ENCODE measurements at places on chromosomes 11 and 22.

DNA sequence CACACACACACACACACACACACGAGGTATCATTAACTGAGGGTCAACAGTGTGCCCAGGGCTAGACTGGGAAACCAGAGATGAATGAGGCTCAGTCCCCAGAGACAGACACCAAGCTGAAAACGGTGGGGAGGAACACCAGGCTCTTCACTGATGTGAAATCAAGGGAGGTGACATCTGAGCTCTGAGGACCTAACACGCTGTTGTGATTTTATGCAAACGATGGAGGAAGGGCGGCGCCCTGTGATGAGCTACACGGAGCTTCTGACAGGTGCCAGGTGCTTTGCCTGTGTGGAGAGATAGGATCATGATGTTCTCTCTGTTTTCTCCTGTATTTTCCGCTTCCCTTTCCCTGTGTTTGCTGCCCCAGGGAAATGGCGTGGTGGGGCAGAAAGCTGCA is 6.5 kb upstream of the CYB5R3 start:
- no peak for DNase-seq

DNA sequence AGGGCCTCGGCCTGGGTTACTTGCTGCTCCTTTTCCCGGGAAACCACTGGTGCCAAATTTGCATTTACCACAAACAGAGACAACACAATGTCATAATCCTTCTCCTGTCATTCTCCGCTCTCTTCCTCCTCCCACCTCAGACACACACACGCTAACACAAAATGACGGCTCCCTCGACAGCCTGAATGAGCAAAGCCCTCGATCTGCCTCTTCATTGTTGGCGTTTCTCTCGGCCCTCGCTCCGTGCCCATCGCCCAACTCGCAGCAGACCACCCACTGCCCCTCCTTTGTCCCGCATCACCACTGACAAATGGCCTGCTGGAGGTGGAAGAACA is 12.5 kb upstream of the TCF20 start:
- no peak for DNase-seq

DNA sequence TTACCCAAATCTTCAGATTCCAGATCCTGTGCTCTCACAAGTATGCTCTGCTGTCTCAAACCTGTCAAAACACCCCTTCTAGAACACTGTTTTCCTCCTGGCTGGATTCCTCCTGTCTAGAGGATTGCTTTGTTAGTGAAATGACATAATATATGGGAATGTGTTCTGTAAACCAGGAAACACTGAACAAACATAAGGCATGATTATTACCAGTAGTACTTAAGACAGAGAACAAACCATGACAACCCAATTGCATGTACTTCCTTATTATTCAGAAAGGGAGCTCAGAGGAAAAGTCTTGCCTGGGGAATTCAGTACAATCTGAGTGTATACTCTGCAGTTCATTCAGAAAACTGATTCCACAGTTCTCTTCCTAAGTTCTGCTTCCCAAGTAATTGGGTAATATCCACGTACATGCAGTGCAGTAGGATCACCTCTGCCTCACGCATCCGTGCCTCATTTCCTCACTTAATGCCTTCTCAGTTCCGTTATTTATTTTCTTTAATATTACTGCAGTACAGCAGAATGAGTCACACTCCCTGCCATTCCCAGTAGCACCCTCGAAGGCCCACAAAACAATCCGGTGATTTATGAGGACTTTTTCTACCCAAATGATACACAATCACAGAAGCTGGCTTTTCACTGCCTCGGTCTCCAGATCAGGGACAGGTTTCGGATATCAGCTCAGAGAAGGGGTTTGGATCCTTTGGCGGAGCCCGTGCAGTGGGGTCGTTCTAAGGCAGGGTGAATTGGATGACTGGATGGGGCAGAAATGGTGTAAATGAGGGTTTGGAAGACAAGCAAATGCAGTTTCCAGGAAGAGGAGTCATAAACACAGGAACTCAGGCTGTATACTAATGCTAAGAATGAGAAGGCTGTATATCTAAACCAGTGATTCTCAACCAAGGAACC is 896.9 kb downstream of the KCNA4 start:
- DNase-seq: peak; percentile 98

GRCh38 chr11:132088551-132088950 is 718.1 kb downstream of the NTM start:
- no peak for DNase-seq

DNA sequence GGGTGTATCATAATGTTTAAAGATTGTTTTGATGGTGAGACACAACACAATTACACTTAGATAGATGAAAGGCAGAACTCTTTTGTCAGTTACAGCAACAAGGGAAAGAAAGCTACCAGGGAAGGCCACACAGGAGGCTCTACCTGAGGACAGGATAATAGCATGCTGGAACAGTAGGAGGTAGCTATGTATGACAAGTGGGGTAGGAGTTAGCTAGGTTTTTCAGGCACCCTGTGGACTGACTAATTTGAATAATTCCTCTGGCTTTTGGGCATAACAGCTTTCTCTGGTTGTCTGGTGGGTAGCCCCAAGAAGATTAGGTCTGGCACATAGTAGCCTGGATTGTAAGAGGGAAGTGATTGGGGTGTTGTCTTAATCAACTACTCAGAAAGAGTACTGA is 475.4 kb upstream of the CHORDC1 start:
- no peak for DNase-seq

GRCh38 chr11:112297248-112297866 is 36.7 kb upstream of the PLET1 start:
- no peak for DNase-seq

GRCh38 chr11:61639816-61640443 is 40.3 kb upstream of the DAGLA start:
- DNase-seq: peak; percentile 41

DNA sequence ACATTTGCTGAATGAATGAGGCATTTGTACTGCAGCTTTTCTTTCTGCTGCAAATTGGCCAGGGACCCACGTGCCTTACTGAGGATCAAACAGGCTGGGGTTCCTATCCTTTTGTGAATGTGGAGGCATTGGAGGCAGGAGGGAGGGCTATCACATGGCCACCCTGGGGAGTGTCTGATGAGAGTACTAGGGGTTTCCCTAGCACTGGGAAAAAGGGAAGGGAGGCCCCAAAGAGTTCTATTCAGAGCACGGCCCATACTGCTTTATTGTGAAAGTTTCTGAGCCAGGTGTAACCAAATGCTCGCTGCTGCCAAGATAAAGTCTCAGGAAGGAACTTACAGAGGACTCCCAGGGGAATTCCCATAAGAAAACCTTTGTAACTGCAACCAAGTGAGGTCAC is 78.4 kb upstream of the ANO1 start:
- no peak for DNase-seq

GRCh38 chr11:83569134-83569805 is 283.1 kb upstream of the CCDC90B start:
- no peak for DNase-seq

GRCh38 chr22:41862530-41863266 is 29.8 kb downstream of the SREBF2 start:
- DNase-seq: no peak

DNA sequence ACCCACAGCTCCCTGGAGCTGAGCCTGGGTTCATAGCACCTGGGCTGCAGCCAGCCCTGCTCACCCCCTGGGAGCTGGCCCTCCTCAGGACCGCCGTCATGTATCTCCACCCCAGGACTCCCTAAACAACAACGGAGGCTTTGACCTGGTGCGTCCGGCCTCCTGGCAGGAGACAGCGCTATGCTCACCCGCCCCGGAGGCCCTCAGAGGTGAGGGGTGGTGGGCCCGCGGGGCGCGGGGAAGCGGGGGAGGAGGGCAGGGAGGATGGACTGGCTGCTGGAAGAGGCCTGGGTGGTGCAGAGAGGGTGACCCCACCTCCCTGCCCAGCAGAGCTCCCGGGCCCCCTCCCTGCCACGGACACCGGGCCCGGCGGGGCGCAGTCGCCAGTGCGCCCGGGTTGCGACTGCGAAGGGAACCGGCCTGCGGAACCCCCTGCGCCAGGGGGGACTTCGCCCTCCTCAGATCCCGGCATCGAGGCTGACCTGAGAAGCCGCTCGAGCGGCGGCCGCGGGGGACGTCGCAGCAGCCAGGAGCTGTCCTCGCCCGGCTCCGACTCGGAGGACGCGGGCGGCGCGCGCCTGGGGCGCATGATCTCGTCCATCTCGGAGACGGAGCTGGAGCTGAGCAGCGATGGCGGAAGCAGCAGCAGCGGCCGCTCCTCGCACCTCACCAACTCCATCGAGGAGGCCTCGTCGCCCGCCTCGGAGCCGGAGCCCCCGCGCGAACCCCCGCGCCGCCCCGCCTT is 3.1 kb downstream of the MAPK8IP2 start:
- no peak for DNase-seq

DNA sequence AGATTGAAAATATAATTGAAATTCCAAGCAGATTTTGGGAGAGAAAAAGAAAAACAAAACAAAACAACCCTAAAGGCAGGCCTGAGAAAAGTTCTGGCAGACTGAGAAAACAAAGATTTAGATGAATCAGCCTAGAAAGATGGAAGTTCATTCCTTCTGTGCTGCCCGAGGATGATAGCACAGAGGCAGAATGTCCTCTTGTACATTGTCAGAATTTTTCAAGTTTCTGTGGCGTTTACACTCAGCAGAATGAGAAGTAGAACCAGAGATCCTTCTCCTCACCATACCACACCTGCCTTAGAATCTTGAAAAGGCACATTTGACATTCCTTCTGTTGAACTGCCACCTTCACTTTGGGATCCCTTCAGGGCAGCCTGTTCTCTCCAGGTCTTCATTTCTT is 62.5 kb upstream of the IZUMO1R start:
- DNase-seq: no peak

DNA sequence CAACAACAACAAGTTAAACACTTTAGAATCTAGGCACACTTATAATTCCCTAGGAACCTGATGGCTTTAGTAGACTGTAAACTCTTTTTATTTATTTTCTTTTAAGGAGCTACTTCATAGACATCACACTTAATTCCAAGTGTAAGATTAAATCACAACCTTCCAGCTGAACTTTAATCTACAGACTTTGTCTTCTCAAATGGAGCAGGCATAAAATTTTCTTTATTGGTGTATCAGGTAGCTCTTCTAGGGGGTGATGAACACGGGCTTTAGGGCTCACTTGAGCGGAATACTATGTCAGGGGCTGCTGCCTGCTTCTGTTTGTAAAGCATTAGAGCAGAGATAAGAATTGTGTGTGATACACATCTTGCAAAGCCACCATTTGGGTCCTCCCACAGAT is 525.8 kb upstream of the FAT3 start:
- DNase-seq: no peak

DNA sequence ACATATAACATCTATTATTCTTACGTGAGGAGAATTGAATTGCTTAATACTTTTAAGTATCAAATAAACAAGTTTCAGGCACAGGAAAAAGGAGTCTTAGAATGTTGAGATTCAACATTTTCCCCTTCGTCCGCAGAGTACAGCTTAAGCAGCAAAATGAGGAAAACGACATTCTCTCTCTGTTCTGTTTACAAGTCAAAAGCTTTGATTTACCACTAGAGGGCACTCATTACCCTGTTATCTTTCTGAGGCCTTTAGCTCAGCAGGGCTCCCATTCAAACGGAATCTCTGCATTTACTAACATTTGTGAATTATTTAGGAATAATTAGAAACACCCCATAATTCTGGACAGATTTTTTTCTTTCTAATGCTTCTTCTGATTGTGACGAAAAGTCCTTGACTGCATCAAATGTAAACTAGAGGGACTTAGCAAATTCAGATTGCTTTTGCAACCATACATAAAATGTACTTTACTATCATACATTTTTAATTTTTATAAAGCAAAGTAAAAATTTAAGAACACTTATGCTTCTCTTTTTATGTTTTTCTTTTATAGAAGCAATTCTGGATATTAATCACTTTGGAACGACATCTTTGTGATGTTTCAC is 75.0 kb downstream of the JRKL start:
- peak; percentile 88 for DNase-seq
